ENCODE measurements at places on chromosomes 4 and X.
A peak's percentile ranks its signal among the peaks of the same experiment; 100 is the strongest.

DNA sequence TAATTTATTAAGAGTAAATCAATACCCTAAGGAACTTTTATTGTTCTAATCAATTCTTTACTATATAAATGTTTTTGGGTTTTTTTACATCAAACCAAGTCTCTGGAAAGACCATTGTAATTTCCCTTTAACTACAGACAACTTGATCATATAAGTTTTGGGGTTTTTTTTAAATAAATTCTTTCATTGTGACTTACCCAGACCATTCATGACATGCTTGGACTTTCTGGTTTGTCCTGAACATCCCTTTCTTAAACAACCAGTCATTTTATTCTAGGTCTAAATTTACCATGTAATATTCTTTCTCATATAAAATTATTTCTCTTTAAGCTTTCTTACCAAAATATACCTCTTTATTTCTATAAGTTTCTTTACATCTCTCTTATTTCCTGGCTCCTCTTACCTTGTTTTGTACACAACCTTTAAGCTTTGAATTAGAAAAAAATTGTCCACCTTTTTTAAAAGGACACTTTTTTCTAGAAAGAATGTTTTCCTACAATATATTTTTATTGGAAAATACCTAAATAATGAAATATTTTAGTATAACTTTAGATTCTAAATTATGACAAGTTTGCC lies 8.4 kb downstream of the CNGA1 start:
- DNase-seq: no peak

DNA sequence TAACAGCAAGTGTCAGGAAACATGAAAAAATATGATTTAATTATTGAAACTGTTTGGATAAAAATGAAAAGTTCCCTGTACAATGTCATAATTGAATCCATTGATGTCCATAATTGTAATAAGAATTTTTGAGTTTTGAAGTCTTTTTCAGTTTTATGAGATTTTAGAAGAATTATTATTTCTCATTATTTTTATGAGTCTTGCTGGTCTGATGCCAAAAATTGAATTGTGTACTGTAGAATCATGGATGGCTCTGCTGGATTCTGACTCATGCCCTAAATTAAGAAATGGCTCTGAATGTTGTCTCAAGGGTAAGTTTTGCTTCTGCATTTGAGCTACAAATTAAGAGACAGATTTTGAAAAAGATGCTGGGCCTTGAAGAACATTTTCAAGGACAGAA lies 132.8 kb upstream of the MAP9 start:
- DNase-seq: no peak

DNA sequence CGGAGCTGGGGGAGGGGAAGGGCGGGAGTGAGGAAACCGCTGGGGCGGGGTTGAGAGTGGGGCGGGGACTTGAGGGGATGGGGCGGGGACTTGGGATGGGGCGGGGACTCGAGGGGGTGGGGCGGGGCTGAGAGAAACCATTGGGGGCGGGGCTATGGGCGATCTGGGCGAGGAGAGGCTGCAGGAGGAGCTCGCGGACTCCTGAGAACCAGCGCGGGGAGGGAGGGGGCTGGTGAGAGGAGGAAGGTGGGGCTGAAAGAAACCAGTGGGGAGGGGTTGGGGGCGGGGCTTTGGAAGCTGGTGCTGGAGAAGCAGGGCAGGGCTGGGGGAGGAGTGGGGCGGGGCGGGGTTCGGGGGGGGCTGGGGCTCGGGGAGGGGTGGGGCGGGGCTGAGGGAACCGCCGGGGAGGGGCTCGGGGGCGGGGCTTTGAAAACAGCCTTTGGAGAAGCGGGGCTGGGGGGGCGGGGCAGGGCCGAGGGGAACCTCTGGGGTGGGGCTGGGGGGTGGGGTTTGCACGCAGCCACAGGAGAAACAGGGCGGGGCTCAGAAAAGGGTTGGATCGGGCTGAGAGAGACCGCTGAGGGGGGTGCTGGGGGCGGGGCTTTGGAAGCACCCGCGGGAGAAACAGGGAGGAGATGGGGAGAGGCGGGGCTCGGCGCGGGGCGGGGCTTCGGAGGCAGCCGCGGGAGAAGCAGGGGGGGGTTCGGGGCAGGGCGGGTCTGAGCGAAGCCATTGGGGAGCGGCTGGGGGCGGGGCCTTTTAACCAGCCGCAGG lies 777 bp upstream of the EOLA2 start:
- peak; percentile 88 for DNase-seq

DNA sequence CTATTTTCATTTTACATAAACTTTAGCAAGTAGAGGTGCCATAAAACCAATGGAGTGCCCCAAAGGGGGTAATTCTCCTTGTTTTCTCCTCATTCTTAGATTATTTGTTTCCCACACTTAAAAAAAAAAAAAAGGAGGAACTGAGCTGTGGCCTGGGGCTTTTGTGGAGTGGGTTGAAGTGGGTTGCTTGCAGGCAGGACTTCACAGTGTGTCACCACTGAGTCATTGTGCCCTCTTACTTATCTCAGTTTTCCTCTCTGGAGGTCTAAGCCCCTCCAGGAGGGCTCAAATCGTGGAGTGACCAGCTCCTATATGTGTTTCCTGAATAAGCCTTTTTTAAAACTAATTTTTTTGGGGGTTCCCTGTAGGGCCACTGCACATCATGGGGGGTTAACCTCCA lies 69.0 kb downstream of the SLC16A2 start:
- DNase-seq: no peak

DNA sequence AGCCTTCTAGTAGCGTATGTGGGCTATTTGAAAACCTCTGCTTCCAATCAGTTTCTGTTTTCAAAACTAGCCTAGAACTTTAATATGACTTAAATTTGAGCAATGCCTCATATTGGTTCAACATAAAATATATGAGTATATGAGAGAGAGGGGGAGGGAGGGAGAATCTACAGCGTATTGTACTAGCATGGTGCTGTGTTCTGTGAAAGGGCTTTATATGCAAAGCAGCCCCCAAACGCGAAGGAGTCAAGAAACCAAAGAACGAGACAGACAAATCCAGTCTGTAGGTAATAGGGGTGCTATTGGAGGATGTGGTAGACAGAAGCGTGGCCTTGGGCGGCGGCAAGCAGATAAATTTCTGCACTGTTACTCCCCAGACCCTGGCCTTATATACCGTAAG lies 784 bp upstream of the ANXA5 start:
- no peak for DNase-seq

- peak; percentile 27 for DNase-seq
Measured at GRCh38 chr4:128803783-128804182, 5.7 kb upstream of the JADE1 start.

DNA sequence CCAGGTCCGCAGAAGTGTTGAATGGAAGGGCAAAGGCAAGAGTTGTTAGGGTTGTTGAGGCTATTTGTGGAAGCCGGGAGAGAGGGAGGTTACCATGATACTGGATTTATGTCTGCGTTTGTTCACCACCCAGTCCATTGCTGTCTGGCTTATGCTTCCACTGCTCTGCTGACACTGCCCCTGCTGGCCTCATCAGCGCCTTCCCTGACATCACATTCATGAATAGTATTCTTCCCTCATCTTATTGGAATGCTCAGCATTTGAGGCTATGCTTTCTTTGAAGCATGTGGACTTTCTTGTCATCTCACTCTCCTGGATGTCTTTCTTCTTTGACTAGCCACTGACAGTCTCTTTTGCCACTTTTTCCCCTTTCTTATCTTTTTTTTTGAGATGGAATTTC lies 10.3 kb downstream of the GNL3L start:
- DNase-seq: no peak

GRCh38 chr4:188993871-188994270 lies 854.6 kb downstream of the TRIML1 start:
- no peak for DNase-seq

GRCh38 chr4:163590103-163590502 lies 95.6 kb downstream of the TMA16 start:
- DNase-seq: no peak

DNA sequence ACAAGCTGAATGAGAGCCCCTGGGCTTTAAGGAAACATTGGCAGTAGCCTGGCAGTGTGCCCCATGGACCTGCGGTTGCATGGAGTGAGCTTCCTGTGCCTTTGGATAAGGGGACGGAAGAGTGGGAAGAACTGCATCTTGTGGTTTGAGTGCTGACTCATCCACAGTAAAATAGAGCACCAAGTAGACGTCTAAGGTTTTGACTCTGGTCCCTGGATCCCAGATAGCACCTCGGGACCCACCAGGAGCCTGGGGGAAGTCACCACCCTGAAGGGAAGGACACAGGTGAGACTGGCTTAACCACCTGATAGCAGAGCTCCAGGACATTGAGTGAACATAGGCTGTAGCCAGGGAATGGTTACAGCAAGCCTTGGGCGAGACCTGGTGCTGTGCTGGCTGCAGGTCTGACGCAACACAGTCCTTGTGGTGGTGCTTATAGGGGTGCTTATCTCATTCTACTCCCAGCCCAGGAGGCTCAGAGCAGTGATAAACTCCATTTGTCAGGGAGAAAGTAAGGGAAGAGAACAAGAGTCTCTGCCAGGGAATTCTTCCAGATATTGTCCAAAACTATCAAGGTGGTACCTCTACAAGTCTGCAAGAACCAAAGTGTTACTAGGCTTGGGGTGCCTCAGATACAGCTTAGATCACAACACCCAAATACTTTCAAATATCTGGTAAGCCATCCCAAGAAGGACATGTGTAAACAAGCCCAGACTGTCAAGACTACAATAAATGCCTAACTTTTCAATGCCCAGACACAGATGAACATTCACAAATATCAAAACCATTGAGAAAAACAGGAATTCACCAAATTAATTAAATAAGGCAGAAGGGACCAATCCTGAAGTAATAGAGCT lies 123.6 kb upstream of the TET2 start:
- DNase-seq: no peak

- no peak for DNase-seq
Measured at GRCh38 chrX:119105826-119106225, 21.8 kb downstream of the KIAA1210 start.

- DNase-seq: no peak
Measured at GRCh38 chrX:150487369-150488094, 80.9 kb upstream of the MTM1 start.

DNA sequence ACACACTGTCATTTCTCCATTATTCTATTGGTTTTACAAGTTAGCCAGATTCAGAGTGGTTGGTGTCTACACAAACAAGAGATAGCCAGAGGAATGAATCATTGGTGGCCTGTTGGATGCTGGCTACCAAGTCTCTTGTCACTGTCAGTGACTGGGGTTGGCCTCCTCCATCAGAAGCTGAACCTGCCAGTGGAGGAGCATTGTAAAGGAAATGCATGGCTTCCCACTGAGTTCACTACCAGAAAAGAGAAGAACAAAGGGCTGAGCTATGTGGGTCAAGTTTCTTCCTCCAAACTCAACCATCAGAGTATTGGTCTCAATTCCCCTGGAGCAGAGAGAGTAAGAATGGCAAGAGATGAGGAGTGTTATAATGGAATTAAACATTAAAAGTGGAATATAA lies 26.5 kb upstream of the ANKRD50 start:
- DNase-seq: no peak

DNA sequence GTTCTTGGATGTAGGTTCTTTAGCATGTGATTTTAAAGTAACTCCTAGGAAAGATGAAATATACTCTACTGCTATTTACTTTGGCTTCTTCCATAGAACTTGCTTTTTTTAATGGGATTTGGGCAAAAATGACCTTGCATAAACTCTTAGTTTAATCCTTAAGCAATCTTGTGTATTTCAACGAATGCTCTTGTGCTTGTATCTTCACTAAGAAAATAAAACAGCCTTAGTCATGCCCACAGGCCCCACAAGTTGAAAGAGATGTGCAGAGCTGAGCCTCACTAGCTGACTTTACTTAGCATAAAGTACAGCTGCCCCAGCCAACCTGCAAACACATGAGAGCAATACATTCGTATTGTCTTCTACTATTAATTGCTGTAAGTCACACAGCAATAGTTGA lies 1609.2 kb downstream of the STIM2 start:
- DNase-seq: no peak

DNA sequence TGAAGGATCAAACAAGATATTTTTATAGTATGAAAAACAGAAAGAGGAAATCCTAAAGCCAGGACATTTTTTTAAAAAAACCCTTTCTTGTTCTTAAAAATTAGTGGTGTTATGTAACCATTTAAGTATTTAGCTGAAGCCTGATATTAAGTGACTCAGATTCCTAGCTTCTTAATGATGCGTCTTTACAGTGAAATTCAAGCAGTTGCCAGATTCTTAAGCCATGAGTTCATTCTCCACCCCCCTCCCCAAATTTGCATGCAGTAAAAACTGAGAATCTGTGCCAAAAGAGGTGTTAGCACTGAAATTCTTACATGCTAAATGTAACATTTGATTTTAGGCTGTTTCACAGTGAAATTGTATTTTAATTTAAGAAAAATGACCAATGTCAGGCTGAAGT lies 180.8 kb downstream of the RAPGEF2 start:
- DNase-seq: no peak

- peak; percentile 83 for DNase-seq
Measured at GRCh38 chr4:151408630-151409469, at the start of gene FHIP1A. Gene FHIP1A (plus strand): TSS chr4:151409176. CDS start chr4:151566260, 157,084 bp downstream.

- no peak for DNase-seq
Measured at GRCh38 chr4:165609653-165610052, 230.8 kb downstream of the CPE start.

- DNase-seq: no peak
Measured at GRCh38 chr4:143488687-143489086, 24.8 kb upstream of the SMARCA5 start.

DNA sequence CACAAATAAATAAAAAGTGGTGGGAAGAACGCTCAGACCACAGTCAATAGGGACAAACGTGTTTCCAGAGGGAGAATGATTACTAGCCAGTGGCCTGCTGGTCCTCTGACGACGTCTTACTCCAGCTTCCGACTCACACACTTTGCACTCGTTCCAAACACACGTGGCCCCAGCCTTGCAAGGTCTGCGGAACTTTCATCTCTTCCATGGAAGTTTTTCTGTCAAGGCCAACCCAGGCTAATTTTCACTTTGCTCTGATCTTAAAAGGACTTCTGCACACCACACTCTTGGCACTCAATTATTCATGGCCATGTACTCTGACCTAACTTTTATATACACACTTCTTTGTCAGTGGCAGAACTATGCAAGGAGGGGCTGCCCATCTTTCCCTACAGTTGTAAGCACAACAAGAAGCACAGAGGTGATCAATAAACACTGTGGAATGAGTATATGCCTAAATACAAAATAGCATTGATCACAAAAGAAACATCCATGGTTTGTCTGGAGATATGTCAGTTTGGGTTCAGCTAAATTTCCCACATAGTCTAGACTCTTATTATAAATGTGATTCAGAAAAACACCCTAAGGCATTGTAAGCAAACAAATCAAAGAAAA lies 69.4 kb downstream of the STX18 start:
- no peak for DNase-seq

DNA sequence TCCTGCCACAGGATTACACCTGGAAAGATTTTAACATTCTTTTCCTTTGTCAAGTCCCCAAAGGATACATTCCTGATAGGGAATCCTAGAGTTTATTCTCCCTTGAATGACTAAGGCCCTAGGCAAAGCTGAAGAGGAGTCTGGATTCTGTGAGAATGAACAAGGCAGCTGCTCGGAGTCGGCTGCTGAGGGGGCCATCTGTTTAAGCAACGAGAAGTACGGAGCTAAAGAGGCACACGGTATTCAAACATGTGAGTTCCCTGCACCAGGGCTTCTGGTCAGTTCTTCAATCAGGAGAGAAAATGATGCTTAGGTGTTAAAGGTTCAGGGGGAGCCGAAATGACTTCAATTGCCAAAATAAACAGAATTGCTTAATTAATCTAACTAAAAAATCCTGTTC lies 97.6 kb downstream of the MGST2 start:
- no peak for DNase-seq

- no peak for DNase-seq
Measured at GRCh38 chrX:41142130-41142910, 57.1 kb downstream of the USP9X start.

GRCh38 chr4:60737858-60738257 lies 462.3 kb upstream of the ADGRL3 start:
- no peak for DNase-seq

GRCh38 chrX:36214924-36215323 lies 295.4 kb downstream of the CFAP47 start:
- DNase-seq: no peak

- DNase-seq: no peak
Measured at GRCh38 chr4:47852136-47852535, 14.3 kb upstream of the CORIN start.

All from stimulated activated CD4-positive, alpha-beta T cell treated with anti-CD3 and anti-CD28 coated beads, Interleukin-2, amount 100 ng/mL, for 24 hours (primary cell).